ENCODE measurements at places on chromosomes 7 and 10.

GRCh38 chr10:130814610-130815009 lies 496.9 kb downstream of the TCERG1L start:
- DNase-seq = no peak

GRCh38 chr10:124213899-124214510 lies 120.6 kb upstream of the CHST15 start:
- no peak for DNase-seq

GRCh38 chr10:112404617-112405016 lies 30.7 kb downstream of the ACSL5 start:
- DNase-seq = no peak

DNA sequence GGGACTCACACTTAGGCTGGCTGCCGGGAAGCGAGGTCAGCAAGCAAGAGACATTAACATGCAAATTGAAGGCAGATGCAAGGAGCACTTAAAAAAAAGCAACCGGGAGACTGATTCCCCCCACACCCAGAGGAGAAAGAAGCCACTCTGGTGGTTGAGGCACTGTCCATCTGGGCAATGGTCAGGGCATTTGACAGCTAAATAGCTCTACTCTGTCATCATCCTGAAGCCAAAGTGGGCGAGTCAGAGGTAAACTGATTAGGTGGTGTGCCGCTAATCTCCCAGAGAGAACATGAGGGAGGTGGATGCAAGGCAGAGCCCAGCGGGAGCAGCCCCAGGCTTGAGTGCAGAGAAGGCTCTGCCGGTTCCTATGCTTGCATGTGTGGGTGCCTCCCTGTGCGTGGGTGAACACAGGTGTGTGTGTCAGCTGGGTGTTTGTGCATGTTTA lies 100.6 kb downstream of the PLXNA4 start:
- no peak for DNase-seq

DNA sequence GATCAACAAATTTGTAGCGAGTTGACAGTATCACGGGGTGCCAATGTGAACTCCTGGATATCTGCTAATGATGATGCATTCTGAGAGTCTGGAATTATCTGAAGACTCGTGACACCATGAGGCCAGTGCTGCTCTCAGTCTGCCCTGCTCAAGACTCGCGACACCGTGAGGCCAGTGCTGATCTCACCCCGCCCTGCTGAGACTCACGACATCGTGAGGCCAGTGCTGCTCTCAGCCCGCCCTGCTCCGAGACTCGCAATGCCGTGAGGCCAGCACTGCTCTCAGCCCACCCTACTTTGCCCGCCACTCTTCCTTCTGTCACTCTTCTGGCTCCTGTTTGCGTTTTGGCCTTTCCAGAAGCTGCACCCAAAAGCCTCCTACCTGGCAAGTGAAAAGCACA lies 411.8 kb downstream of the PTPRN2 start:
- no peak for DNase-seq

- DNase-seq = no peak
These were observed 6.6 kb upstream of the NRF1 start for GRCh38 chr7:129604713-129605437.

GRCh38 chr10:96470116-96470743 lies 43.5 kb downstream of the TLL2 start:
- peak; percentile 44 for DNase-seq

GRCh38 chr10:110698782-110699201 lies 54.7 kb downstream of the RBM20 start:
- DNase-seq = no peak

- no peak for DNase-seq
These were observed 152.0 kb downstream of the HDAC9 start for GRCh38 chr7:18647582-18647981.

GRCh38 chr10:50928190-50928552 lies 42.7 kb upstream of the A1CF start:
- DNase-seq = no peak

DNA sequence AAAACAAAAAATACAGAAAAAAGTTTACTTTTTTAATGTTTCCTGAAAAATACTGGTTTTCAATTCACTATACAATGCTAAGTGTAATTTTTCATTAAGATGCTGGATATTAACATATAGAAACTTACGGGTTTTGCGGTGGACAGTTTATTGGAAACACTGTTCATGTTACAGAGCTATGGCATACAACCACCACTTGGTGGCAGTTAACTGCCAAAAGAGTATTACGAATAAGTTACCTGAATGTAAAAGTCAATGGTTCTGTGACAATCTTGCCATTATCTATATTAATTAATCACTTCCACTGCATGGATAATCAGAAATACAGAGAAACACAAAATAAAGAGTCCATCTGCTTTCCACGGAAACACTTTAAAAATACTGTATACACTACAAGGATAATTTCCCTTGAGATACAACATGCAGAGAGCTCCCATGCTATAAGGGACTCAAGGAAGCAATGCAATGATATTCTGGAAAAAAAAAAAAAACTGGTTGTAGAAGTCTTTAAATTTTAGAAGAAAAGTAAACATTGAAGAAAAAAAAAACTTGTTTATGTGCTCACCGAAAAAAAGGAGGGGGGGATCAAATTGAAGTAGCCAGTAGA lies 97.0 kb downstream of the TPK1 start:
- DNase-seq = peak; percentile 44

- DNase-seq = no peak
These were observed 89.1 kb downstream of the EGFR start for GRCh38 chr7:55107946-55108345.

GRCh38 chr7:69448071-69448470 lies 150.2 kb upstream of the AUTS2 start:
- DNase-seq = no peak

Measured in NCI-H146 (cell line).